ENCODE measurements at places on chromosomes 6 and 20.
A peak's percentile ranks its signal among the peaks of the same experiment; 100 is the strongest.

DNA sequence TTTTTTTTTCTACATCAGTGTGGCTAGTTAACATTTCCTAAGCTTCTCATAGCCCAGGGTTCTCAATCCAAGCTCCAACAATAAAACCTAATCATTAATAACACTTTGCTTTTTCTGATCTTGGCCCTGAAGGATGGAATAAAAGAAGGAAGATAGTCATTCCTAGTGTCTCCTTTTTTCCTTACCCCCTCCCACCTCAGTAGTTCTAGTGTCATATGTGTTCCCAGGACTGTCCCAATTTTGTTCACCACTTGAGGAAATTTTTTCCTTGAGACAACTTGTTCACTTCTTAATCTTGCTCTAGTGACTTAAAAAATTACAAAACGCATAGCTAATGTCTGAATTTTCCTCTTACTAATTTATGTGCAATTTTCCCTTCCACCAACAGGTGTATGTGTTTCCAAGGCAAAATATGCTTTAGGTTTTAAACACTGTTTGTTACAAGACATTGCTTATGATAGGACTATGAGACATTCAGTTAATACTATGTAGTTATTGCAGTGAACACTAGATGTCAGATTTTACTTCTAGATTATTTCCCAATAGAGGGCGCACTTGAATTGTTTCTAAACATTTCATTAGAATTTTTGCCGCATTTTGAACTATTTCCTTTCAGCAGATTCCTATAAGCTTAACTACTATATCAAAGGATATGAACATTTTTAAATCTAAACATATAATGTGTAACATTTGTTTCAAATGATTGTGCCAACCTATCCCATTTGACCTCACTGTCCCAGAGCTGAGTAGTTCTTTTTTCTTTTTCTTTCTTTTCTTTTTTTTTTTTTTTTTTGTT is 18.5 kb upstream of the C6orf141 start:
- DNase-seq, result no peak

- no peak for DNase-seq
These were observed 387.1 kb upstream of the AGPAT4 start for GRCh38 chr6:161660666-161661571.

GRCh38 chr6:155778336-155778735 is 322.7 kb upstream of the NOX3 start:
- DNase-seq, result no peak

- DNase-seq, result no peak
These were observed 7.3 kb downstream of the PEDS1 start for GRCh38 chr20:50146214-50146613.

GRCh38 chr20:4022386-4023286 is 7.3 kb upstream of the RNF24 start:
- no peak for DNase-seq

DNA sequence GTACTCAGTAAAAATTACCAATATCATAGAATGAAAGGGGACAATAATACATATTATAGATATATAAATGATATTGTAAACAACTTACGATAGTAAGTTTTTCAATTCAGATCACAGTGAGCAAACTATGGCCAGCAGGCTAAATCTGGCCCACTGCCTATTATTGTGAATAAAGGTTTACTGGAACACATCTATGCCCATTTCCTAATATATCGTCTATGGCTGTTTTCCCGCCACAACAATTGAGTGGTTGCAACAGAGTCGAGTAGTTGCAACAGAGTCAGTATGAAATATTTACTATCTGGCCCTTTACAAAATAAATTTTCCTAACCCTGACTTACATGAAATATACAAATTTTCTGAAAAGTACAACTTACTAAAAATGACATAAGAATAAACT is 297.3 kb upstream of the KCNQ5 start:
- no peak for DNase-seq

- DNase-seq, result no peak
These were observed 115.2 kb downstream of the BMP2 start for GRCh38 chr20:6882561-6883291.

- DNase-seq, result no peak
These were observed 37.5 kb downstream of the PPP1R3G start for GRCh38 chr6:5122504-5123112.

GRCh38 chr6:159720708-159721107 is 6.6 kb upstream of the WTAP start:
- DNase-seq, result no peak

- peak; percentile 33 for DNase-seq
These were observed 6.5 kb downstream of the BMP5 start for GRCh38 chr6:55868771-55869479.

DNA sequence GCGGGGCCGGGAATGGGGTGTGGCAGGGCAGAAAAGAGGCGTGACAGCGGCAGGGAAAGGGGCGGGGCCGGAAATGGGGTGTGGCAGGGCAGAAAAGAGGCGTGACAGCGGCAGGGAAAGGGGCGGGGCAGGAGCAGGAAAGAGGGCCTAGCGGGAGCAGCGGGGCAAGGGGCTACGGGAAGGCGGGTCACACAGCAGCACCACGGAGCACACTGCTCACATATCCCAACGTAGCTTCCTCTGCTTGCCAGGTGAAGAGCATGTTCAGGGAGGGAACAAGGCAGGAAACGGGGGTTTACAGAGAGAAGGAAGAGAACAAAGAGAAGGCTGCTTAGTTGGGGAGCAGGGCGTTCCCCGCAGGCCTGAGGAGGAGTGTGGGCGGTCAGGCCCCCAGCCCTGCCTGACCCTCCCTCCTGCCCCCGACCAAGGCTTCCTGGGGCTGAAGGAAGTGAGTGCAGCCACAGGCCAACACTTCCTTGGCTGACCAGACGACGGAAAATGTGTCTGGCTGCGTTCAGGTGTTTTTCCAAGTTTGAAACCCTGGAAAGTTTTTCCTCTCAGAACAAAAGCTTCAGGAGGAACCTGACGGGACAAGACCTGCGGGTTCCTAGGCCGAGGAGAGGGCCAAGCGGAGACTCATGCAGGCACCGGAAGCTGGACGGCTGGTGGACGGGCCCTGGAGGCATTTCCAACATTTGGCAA is 13.8 kb downstream of the UCKL1 start:
- no peak for DNase-seq

- no peak for DNase-seq
These were observed 19.7 kb upstream of the UST start for GRCh38 chr6:148727104-148727503.

DNA sequence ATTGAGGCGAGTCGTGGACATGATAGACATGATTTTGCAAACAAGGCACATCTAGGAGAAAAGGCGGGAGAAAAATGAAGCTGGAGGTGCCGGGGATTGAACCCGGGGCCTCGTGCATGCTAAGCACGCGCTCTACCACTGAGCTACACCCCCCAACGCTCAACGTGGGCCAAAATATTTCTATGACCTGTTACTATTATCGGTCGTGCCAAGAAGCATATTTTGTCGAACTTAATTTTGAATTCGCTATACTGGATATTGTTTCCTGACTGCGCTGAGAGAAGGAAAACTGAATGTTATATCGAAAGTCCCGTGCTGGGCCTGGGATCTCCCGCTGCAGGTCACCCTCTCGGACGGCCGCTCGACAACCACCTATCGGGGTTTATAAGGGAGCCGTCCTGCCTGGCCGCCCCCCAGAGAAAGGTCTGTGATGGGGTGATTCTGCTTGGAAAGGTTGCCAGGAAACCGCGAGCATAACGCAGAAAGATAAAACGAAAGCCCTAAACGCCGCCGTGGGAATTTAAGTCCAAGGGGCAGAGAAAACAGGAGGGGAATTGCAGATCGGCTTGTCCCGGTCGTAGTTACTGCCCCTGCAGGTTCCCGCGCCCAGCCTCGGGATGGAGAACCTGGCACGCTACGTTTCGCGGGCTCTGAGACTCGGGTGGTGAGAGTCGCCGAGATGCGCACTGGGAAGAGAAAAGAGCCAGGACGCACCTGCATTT is 60.0 kb downstream of the TRIM27 start:
- peak; percentile 85 for DNase-seq

DNA sequence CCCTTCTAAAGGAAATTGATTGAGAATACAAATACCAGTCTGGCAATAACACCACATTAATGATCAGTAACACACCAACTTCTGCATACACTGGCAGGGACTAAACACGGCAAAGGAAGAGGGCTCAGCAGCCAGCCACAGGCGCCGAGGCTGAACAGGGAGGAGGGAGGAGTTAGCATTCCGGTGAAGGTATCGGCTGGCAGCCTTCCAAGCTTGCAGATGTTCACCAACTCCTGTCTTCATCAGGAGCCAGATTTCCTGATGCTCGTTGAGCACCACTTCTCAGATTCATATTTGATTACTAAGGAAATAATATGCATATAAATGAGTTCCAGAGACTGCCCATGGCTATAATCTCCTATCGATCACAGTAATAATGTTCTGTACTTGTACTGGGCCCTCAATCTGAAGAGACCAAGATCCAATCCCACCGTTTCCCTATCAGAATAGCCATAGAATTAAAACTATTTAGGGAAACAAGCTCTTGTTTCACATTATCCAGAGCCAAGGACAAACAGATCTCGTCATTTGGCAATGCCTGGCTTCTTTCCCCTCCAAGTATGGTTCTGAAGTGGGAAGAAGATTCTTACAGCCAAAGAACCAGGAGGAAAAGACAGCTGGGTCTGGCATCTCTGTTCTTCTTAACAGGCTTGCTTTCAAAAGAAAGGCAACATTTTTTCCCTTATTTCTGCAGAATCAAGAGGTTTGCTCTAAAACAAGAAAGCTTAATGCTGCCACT is 42.2 kb downstream of the GFOD1 start:
- DNase-seq, result peak; percentile 27

- peak; percentile 68 for DNase-seq
These were observed 5.2 kb downstream of the SIRPA start for GRCh38 chr20:1900321-1900801.

GRCh38 chr6:150924808-150925589 is 59.5 kb downstream of the MTHFD1L start:
- DNase-seq, result peak; percentile 48

DNA sequence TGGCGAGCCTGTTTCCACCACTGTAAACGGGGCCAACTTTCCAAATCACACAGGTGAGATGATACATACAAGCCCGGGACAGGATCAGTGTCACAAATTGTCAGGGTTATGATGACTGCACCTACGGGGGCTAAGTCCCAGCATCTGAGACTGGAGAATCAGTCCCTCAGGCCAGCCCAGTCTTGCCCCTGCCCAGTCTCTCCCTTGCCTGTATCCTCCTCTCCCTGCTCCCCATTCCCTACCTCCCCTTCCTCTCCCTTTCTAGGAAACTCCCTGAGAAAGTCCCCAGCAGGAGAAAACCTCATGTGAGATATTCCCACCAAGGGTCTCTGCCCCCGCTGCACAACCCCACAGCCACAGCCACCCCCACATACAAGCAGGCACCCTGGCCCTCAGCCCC is 1.5 kb downstream of the FOXS1 start:
- no peak for DNase-seq

- DNase-seq, result no peak
These were observed 41.4 kb downstream of the MAP7 start for GRCh38 chr6:136508725-136509392.

Measured in brain microvascular endothelial cell (primary cell).